ENCODE measurements at places on chromosomes 5 and 9.

DNA sequence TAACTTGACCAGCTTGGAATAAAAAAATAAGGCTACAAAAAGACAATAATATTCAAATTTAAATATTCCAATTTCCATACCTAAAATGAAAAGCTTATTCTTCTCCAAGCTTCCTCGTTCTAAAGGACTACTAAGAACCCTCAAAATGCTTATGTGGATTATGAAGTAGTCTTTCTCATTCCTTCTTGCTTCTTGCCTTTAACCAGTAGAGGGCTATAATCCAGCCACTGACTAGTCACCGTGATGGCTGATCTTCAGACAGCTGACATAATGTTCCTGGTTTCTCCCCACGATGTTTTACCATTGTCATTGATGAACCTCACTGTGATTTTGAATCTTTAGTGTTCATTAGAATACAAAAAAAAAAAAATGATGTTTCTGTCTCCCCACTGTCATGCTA is 515.3 kb downstream of the TLE1 start:
- DNase-seq: no peak

DNA sequence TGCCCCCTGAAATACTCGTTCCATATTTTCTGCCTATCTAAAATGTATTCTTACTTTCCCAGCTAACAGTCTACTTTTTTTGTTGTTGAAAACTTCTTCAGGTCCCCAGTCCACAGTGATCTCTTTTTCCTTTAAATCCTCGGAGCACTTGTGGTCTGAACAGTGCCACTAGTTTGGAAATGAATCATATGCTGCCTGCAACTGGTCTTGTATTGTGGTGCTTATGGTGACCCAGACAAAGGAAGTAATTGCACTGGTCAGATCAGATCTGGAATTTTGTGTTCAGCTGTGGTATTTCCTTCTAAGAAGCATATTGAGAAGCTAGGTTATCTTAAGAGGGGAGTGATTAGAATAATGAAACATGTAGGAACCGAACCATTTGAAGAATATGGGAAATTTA is 2.9 kb downstream of the UNC13B start:
- DNase-seq: no peak

DNA sequence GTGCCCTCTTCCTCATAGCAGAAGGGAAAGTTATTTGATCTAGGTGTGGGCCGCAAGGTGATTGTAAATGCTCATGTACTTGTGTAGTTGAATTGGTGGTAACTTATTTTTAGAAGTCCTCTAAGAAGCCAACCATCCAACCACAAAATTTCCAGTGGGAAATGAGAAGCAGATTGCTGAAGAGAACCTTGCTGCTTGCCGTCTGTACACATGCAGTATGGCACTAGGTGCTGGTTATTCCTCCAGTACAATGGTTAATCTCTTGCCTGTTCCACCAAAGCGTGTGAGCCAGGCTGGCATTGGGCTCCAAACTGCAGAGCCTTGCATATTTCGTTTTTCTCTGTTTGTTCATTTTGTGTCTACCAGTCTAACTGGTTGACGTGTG is 28.0 kb downstream of the PIP5K1B start:
- no peak for DNase-seq

DNA sequence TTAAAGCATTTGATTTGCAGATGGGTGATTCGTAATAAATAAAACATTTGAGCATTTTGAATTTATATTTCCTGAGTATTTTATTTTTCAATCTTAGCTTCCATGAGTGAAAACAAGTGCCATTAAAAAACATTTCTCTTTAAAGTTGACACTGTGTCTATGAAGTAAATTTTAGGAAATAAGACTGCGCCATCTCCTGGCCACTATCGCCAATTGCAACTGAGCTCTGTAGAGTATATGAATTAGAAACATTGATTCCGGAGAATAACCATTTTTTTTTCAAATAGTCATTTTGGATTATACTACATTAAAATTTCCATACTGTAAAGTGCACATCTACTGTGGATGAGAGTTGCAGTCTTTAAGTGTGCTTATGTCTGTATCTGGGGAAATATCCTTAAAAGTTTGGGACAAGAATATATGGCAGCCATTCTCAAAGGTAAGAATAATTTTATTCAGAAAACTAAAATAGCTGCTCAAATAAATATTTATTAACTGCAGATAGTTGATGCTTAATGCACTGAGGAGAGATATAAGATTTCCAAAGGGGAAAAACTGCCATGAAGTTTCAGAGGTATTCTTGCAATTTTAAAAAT is 5.9 kb downstream of the DMRTA1 start:
- DNase-seq: no peak

DNA sequence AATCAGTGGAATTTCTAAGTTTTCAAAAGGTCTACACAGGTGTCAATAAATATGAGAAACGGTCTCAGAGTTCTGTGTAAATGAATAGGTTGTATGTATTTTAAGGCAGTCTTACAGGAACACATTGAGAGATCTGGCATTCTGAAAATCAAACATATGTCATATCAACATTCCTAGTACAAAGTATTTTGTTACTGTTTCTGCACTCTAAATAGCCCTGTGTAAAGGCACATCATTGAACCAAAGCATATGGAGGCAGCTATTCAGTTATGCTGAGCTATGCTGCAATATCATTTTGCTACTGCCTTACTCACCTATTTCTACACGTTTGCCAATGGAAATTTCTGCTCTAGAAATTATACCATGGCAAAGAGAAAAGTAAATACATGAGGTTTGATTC is 379.1 kb downstream of the KIAA0825 start:
- no peak for DNase-seq

DNA sequence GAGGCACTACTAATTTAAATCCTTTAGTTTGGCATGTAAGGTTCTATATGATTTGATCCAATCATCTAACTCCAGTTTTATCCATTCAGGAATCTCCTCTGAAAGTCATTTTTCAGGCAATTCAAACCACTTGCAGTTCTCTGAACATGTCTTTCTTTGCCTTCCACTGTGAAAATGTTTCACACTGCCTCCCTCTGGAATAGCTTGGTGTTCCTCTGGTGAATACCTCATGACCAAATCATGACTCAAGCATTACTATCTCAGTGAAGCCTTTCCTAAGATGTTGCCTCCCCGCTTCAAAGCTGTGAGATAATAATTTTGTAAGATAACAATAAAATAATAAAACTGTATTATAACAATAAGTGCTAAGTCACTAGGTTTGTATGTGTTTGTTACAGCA is 981.1 kb downstream of the DTWD2 start:
- DNase-seq: no peak

- DNase-seq: no peak
Observed at GRCh38 chr9:21615446-21615845, 133.3 kb upstream of the IFNE start.

Data from NCI-H2171 (cell line).